ENCODE measurements at places on chromosomes 6 and 20. TPM values are rescaled to one million over a fixed set of nuclear protein-coding genes. Genes with fewer than 3 reads are reported as not detected.

- no peak for ATAC-seq
Observed at GRCh38 chr6:132843316-132844035, 29.1 kb downstream of the RPS12 start.

GRCh38 chr20:23669866-23670265 is 19.0 kb downstream of the CST4 start:
- no peak for ATAC-seq

DNA sequence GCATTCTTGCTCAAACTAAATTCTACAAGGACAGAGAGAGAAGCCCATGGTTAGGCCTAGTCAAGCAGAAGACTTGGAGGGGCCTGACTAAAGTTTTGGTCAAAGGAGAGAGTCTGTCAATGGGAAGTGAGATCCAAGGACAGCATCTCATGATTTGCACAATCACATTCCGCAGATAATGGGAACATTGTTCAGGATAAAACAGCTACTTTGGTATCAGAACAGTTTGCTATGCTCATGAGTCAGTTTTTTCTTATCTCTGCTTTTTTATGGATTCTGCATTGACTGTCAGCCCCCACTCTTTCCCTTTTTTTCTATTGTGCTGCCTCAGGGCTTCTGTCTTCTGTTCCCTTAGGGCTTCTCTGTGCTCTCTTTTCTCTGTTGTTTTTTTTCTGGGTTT is 28.6 kb downstream of the AKAP7 start:
- ATAC-seq = no peak

DNA sequence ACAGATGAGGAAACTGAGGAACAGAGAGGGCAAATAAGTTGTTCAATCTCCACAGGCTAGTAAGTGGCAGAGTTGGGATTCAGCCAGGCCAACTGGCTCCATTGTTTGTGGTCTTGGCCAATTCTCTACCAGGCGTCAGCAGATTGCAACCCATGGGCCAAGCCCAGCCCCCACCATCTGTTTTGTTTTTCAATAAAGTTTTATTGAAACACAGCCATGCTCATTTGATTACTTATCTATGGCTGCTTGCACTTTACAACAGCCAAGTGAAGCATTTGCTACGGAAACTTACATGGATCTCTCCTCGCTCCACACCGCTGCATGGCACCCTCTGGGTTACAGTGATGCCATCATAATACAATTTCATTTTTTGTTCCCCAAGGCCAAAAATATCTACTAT is 90.8 kb downstream of the ZNF217 start:
- ATAC-seq = no peak

DNA sequence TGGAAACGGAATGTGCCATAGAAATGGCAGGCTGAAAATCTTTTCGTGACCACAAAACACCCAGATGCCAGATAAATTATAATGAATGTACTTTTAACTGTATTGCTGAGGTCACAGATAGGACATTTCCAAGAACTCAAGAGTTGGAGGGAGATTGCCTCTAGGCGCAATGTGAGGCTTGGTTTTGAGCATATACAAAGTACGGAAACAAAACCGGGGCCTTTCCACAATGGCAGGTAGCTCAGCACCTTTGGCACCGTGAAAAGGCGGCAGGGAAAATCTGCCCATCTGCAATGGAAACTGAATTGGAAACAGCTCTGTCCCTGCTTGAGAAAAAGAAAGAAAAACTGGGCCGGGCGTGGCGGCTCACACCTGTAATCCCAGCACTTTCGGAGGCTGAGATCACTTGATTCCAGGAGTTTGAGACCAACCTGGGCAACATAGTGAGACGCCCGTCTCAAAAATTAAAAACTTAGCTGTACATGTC is 10.5 kb upstream of the C20orf144 start:
- no peak for ATAC-seq

DNA sequence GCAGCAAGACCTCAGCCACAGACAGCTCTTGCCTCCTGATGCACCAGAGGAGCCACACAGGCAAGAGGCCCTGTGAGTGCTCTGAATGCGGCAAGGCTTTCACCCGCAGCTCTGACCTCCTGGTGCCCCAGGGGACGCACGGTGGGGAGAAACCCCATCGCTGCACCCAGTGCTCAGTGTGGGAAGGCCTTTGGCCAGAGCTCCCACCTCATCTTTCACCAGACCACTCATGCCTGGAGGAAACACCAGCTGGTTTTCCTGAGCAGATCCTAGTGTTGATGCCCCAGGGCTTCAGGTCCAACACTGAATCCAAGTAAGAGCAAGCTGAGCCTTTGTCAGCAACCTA is 37.0 kb upstream of the XRN2 start:
- no peak for ATAC-seq

DNA sequence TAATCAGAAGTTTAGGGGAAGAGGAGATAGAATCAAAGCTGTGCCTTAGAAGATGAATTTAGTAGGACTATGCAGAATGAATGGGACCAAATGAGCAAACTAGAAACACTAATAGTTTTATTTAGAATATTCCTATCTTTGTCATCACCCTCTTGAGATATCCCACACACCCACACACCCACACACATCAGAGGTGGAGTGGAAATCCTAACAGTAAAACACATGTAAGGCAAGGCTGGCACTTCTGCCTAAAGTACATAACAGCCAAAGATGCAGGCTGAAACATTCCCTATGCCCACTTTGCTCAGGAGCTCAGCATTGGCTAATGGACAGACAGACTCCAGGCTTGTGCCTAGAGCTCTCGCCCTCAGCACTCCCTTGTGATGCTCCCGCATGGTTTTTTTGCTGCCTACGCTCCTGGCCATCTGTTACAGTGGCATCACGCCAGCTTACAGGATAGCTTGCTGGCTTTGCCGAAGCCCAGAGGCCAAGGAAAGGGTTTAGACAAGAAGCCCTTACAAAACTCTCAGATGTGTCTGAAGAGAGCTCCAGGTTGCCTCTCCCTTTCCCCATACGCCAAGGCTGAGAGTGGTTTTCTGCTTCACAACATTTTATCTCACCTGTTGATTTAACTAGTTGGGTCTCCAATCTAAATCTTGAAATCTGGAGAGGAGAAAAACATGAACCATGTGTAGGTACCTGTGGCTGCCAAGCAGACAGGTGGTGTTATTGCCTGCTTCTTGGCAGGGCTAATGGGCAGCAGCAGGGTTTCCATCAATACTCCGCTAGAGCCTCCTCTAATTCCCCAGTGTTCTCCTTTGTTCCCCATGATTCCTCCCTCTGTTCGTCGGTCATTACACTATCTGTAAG is 282.6 kb upstream of the ID4 start:
- no peak for ATAC-seq

GRCh38 chr6:12421596-12421995 is 131.4 kb downstream of the EDN1 start:
- no peak for ATAC-seq

- ATAC-seq = peak; percentile 28
Observed at GRCh38 chr6:27139756-27140579, 107.5 kb upstream of the PRSS16 start.

- ATAC-seq = peak; percentile 70
Observed at GRCh38 chr20:59933296-59933848, at the start of gene SYCP2. SYCP2 (minus strand) TSS chr20:59933637; CDS start chr20:59922413, 11,224 bp downstream.

NKX2-4 gene
- total RNA-seq = not detected

RBPJL gene
- not detected for total RNA-seq

DUSP15 gene
- total RNA-seq = not detected

TGM6 gene
- not detected for total RNA-seq

Data from activated T-helper 17 cell treated with anti-CD3 and anti-CD28 coated beads, Interleukin-2, amount 50 U/mL, for 72 hours (primary cell).